HCT116 (cell line): ENCODE measurements at places on chromosomes 5 and 9.

DNA sequence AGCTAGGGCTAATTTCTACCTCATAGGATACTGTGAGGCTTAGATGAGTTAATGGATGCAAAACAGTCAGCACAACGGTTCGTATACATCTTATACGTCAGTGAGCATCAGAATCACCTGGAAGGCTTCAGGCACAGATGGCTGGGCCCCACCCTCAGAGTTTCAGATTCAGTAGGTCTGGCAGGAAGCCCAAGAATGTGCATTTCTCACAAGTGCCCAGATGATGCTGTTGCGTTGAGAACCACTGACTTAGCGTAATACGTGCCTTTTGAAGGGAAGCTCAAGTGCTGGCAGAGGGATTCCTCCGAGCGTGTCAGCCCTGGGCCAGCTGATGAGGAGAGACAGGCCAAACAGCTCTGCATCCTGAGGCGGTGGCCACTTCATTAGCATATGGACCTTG lies 117.1 kb upstream of the WWC1 start:
- no peak for DNase-seq

DNA sequence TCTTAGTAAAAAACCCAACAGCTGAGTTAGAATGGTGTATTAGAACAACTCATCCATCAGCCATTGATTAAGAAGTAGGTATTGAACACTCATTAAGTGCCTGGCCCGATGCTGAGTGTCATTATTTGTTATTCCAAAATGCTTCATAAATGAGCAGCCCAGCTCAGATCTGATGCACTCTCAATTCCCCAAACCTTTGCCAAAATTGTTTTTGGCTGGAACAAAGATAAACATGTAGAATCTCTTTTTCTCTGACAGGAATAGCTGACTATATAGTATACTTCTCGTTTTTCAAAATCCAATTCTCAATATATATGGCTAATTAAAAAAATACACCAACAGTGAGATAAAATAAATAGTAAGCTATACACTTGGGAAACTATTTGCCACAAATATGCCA lies 20.0 kb upstream of the ANKRD55 start:
- DNase-seq: no peak

GRCh38 chr5:159908591-159908940 lies 7.7 kb upstream of the ADRA1B start:
- DNase-seq: no peak

GRCh38 chr5:119402081-119402480 lies 46.3 kb downstream of the TNFAIP8 start:
- no peak for DNase-seq

DNA sequence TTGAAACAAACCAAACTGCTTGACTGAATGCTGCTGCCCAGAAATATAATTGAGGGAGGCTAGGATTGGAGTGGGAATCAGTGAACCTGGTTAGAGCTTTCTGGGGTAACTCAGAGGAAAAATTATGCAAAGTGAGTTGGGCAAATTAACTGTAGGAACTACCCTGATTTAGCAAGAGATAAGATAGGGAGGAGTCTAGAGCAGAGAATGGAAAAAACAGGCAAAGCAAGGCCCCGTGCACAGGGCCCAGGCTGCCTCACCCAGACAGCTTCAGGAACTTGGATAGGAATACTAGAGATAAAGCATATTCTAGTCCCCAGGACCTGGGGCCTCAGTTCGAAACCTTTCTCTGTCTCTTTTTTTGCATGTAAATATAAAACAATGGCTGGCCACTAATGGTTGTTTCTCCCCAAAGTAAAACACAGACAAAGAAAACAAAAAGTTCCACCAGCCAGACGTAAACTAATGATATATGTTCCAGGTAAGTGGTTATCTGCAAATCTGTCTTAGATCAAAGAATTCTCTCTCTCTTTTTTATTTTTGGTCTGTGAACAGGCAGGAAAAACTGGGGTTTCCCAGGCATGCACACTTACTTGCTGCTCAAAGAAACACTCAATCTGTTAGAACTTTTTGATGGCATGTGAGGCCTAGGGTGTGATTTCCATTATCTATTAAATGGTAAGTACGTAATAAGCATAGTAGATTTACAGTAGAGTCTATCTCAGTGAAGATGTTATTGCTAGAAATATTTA lies 168.1 kb upstream of the MAP3K1 start:
- no peak for DNase-seq

DNA sequence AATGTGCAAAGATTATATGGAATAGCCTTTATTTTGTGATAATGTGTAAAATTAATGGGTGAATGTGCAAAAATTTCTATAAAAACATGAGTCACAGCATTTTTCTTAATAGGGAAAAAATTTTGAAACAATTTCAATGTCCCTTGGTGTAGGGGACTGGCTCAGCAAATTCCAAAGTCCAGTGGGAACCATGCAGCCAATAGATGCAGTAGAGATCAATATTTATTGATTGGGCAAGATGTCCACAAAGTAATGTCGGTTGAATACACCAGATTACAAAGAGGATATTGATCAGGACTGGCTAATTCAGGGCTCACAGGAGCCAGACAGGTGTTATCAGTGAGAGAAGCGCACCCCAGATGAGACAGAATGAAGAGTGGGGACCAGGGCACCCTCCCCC lies 62.5 kb downstream of the AMBP start:
- no peak for DNase-seq

- no peak for DNase-seq
Observed at GRCh38 chr9:72898784-72899733, 53.8 kb downstream of the ALDH1A1 start.

- no peak for DNase-seq
Observed at GRCh38 chr9:134624137-134624591, 17.4 kb upstream of the COL5A1 start.

GRCh38 chr5:75320371-75320770 lies 16.6 kb upstream of the HMGCR start:
- no peak for DNase-seq

DNA sequence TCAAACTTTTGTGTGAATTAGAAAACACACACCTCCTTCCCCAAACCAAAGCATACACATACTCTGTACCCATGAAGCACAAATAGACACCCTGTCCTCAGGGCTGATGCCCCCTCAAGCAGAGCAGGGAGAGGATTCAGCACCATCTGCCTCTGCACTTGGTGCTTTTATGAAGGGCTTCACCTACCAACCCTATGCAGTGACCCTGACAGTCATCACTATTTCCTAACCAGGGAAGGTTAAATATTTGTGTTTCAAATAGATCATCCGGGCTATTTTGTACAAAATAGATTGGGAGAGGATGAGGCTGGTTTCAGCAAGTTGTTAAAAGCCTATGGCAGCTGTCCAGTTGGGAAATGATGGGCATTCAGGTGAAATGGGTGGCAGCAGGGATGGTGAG lies 396.2 kb downstream of the ZSWIM6 start:
- DNase-seq: no peak

GRCh38 chr5:78907255-78907891 lies 77.7 kb downstream of the ARSB start:
- DNase-seq: no peak

DNA sequence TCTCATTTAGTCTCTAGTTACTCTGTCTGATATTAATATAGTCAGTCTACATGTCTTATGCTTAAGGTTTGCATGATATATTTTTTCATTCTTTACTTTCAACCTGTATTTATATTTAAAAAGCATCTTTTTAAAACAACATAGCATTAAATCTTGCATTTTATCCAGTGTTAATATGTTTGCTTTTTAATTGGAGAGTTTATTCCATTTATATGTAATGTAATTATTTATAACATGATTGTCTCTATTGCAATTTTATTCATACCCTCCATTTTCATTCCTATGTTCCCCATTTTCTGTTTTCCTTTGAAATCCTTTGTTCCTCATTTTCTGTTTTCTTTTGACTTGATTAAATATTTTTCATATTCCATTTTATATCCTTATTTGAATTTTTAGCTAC lies 13.3 kb downstream of the PCDHB15 start:
- DNase-seq: no peak

DNA sequence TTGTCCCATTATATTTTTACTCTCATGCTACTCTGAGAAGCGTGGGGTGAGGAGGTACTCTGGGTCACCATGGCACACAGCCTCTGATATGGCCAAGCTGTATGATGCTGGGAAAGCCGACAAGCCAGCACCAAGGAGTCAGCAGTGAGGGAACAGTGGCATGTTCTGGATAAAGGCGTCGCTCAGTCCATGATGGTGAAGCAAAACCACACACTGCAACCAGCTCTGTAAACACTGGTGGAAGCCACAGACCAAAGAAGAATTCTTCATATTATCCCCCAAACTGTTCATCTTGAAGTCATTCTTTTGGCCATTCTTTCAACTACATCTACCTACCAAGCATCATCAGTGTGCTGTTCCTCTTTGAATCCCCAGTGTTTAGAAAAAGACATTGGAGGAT lies 264.6 kb downstream of the ARHGEF28 start:
- no peak for DNase-seq

DNA sequence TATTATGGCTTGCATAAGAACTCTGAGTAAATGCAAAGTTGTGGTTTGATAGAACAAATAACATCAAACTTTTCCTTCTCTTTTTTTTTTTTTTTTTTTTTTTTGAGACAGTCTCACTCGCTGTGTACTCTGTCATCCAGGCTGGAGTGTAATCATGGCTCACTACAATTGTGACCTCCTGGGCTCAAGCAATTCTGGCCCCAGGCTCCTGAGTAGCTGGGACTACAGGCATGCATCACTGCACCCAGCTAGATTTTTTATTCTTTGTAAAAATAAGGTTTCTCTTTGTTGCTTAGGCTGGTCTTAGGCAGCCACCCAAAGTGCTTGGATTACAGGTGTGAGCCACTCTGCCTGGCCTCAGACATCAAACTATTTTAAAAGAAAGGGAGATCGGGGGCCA lies 19.0 kb upstream of the PTGER4 start:
- no peak for DNase-seq

GRCh38 chr5:168106008-168106761 lies 185.3 kb upstream of the WWC1 start:
- DNase-seq: no peak

DNA sequence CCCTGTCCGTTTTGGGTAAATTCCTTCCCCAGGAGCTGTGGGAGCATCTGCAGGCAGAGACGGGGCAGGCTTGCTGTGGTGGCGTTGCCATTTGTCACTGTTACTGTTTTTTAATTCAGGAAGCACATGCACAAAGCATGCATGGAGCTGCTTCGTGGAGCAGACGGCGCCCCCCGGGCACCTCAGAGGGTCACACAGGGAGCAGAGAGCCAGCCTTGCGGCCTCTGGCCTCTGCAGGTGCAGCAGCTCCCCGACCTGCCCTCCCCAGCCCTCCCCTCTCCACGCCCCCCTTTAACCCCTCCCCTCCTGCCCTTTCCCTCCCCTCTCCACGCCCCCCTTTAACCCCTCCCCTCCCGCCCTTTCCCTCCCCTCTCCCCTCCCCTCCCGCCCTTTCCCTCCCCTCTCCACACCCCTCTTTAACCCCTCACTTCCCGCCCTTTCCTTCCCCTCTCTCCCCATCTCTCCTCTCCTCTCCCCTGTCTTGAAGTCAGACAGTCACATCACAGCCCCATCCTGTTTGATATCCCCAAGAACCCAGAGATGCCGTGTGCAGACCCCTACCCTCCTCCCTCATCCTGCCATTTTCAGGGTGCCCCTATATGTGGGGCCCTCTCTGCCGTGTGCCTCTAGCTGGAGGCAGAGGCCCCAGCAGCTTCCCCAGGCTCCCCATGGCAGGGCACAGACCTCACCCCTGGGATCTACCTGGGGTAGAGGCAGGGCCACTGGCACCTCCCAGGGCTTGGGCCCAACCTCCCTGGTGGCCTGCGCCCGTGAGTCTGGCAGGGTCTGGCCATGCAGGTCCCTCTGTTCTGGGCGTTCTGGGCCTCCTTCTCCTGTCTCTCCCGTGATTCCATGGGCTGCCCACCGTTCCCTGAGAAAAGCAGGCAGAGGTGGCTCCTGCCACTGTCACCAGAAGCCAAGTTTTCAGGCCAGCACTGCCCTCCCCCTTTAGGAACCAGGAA lies 29.6 kb upstream of the UBAC1 start:
- DNase-seq: peak; percentile 79
